Effector CD4-positive, alpha-beta T cell (primary cell): ENCODE measurements at places on chromosomes 12 and 14.

DNA sequence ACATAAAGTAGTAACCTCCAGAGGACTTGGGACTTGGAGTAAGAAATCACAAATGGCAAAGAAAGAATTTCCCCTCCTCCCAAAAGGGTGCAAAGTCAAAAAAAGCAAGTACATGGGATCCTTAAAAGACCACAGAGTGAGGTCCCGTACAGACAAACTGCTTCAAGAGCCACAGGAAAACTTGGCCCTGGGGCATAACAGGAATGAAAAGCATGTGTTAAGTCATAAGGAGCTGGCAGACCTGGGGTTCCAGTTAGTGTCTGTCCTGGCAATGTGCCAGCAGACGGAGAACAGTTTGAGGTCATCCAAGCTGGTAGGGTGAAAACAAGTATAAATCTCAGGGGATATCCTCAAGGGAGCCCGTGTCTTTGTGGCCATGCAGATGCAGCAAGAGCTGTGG is 73.2 kb downstream of the HSD17B6 start:
- no peak for DNase-seq

GRCh38 chr12:83666690-83667089 is 980.0 kb downstream of the TMTC2 start:
- no peak for DNase-seq

DNA sequence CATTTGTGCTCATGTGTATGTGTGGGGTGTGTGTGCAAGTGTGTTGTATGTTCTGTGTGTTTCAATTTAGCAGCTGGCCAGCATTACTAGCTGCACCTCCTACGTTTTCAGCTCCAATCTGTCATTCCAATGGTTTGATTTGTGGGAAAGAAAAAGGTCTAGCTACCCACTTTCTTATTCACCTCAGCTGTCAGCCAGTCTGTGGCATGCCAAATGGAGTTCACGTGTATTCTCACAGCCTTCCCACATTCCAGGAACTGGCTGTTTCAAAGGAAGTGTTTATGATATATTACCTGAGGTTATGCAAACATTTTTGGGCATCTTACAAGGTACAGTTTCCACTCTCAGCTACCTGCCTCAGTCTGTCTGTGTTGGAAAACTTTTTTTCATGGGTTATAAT is 220.2 kb upstream of the CPNE8 start:
- no peak for DNase-seq

GRCh38 chr12:126998747-126999285 is 1268.2 kb upstream of the TMEM132C start:
- DNase-seq: no peak

DNA sequence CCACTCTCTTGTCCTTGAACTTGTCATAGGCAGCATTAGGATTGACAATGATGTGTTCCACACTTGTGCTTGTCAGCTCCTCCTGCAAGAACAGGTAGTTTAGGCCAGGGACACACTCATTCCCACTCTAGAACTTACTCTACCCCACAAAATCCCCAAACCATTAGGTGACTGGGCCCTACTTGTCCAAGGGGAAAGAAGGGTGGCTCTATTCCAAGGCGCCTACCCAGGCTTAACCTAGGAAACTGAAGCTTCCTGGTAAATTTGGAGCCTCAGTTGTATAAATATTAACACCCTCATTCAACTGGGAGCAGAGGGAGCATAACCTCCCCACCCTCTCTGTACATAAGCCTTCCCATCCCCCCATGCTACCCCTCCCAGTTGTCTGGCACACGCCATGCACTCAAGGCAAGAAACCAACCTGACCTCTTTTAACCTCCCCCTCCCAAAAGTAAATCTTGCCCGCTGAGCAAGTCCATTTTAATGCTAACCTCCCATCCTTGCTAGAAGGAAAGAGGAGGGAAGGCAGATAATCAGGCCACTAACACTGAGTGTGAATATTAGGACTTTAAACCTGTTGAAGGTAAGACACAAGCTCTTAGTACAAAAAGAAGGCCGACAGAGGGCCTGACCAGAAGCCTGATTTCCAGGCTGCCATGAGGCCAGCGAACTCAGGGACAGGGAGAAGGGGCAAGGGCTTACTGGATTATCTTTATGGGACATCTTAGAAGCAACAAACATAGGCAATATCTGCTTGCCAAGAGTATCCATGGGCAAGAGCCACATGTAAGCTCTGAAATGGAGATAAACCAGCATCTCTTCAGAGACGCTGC is 11.0 kb downstream of the DCTN2 start:
- no peak for DNase-seq

DNA sequence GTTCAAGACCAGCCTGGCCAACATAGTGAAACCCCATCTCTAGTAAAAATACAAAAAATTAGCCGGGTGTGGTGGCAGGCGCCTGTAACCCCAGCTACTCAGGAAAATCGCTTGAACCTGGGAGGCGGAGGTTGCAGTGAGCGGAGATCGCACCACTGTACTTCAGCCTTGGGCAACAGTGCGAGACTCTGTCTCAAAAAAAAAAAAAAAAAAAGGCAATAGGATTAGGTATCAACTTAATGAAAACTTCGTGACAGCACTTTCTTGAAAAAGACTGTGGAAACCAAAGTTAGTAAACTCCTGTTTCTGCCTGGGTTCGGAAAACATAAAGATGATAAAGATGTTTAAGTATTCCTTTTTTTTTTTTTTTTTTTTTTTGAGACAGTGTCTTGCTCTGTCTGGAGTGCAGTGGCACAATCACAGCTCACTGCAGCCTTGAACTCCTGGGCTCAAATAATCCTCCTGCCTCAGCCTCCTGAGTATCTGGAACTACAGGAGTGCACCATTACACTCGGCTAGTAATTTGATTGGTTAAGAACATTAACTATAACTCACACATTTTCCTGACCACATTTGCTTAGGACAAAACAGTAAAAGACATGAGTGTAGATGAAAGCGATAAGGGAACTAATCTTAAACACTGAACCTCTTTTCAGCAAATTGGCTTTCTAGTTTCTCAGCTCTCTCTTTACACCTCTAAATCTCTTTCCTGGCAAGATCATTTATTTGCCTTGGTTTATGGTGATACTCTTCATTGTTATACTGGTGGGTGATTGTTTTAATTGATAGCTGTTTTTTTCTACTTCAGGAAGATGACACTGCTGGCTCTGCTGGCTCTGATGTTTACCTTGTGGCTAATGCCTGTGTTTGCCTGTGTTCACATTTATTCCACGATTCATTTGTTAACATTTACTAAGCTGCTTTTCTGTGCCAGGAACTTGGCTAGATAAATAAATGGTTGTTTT is 15.8 kb downstream of the HIF1A start:
- no peak for DNase-seq

GRCh38 chr12:19896041-19896440 is 456.7 kb downstream of the AEBP2 start:
- DNase-seq: no peak

DNA sequence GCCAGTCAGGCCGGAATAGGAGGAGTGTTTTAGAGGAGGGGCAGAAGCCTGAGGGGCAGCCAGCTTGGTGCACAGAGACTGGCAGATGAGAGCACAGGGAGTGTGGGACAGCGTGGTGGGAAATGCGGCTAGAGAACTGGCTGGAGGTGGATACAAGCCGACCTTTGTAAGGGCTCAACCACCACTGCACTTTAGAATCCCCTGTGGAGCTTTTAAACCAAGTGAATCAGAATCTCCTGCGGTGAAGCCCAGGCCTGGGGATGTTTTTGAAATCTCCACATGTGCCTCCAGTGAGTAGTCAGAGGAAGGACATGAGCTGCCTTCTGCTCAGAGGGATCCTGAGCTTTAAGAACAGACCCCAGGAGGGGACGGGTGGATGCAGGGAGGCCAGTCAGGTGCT is 10.9 kb upstream of the PCED1B start:
- no peak for DNase-seq

- DNase-seq: no peak
These were observed 18.2 kb downstream of the MSI1 start for GRCh38 chr12:120350576-120351350.

DNA sequence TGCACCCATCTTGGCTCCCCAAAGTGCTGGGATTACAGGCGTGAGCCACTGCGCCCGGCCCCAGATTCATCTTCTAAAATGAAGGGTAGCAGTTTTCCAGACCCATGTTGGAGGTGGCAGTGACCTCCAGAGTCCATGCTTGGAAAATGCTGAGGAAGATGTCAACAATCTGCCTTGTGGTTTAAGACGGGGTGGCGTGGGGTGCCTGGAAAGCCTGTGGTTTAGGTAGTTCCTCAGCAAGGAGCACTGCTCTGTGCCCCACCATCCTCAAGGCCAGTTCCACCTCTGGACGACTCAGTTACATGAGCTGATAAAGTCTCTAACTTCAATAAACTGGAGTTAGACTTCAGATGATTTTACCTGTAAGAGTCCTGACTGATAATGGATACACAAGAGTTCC is 48.6 kb downstream of the DRAM1 start:
- DNase-seq: no peak

- no peak for DNase-seq
These were observed 313.0 kb upstream of the RTL1 start for GRCh38 chr14:101216366-101217079.

DNA sequence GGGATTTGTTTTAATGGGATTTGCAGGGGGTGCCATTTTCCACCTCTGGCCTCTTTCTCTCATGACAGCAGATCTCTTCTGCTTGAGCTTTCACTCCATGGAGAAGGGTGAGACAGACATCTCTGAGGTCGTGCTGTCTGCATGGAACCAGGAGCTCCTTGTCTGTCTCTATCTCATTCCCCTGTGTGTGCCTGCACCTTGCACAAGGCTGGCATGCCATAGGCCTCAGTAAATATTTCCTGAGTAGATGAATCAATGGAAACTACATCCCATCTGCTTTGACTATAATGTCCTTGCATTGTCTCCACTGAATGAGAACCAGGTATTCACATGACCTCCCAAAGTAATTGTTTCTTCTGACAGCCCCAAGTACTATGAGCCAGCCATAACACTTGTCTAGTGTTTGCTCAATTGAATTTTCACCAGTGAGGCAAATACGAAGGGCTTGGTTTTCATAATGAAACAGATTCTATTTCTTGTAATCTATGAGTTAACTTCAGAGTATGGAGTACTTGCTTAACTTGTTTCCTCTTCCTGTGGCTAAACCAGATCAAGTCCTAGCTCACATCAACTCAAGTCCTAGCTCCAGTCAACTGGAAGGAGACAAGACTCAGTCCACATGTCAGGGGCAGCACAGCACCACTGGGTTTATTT is 32.3 kb downstream of the KCNK13 start:
- no peak for DNase-seq

DNA sequence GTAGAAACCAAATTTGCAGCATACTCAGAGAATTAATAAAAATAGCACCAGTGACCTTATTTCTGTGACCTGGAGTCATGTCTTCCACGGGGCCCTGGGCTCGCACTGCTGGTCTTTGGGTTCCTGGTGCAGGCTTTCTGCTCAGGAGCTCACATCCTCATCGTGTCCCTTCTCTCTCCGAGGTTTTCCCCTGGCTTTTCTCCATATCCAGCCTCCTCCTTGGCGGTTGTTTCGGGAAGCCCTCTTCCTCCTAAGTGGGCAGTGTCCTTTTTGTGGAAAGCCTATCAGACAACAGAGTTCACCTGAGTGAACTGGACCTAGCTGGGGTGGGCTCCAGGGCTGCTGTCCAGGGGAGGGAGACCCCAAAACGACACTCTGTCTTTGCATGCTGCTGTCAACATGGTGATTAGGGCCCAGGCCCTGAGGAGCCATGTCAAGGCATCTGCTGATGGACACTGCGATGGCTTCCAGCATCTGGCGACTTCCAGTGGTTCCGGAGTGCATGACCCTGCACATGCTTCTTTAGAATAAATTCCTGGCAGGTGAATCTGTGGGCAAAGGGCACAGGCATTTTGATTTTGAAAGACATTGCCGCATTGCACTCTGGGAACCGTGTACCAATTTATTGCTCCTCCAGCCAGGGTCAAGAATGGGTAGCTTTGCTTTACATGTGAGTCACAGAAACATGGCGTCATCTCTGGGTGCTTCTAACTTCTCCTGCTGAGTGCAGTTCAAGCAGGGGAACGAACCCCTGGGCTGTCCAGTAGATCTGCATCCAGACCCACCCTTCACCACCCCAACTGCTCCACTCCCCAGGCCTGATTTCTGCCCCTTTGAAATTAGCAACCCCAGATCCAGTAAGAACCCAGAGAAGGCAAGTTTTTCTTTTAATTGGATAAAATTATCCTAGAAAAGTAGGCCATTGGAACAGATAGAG is 136.8 kb downstream of the ADGRD1 start:
- DNase-seq: no peak

- DNase-seq: no peak
These were observed 173.1 kb downstream of the FBXL14 start for GRCh38 chr12:1421091-1421846.

DNA sequence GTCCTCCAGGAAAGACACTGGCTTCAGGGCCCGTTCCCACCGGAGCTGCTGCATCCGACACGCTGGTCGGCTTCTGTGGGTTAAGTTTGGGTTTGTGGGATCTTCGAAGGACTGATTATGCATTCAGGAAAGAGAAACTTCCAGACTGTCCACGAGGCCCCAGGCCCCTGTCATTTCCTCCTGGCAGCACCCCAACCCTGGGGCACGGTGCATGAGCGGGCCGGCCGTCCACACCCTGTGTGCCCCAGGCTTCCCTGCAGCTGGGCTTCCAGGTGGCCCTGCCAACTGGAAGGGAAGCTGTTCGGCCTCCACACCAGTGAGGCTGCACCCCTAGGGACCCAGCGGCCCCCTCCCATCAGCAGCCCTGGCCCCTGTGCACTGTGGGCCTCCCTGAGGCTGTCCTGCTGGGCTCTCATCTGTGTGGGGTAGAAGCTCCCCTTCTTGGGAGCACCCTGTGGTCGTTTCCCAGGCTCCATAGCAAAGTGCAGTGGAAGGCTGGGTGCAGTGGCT is 9.3 kb upstream of the FBRSL1 start:
- no peak for DNase-seq

- no peak for DNase-seq
These were observed 54.5 kb upstream of the FRS2 start for GRCh38 chr12:69415471-69416275.

GRCh38 chr12:91021076-91021475 is 16.3 kb upstream of the EPYC start:
- DNase-seq: no peak

- DNase-seq: no peak
These were observed 24.7 kb upstream of the MYBPC1 start for GRCh38 chr12:101570047-101570446.

DNA sequence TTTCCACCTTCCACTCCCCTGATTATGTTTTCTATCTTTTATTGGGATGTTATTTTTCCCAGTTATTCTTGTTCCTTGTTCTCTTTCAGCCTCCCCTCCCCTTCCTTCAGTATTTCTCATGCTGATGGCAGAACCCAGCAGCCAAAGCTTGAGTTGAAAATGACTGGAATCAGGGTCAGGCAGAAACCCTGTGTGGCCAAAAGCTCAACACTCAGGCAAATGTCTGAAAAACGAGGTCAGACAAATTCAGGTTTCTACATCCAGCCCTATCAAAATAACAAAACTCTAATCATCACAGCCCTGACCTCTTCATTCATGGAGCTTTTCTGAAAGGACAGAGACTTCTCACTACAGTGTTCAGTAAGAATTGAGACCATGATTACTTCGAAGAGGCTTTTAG is 134.6 kb downstream of the PTPRR start:
- no peak for DNase-seq
